CD4-positive, alpha-beta T cell treated with Interleukin-17A for 4 hours (primary cell): ENCODE measurements at places on chromosomes 1 and 21.

GRCh38 chr21:37061926-37062592 is 10.8 kb downstream of the PIGP start:
- no peak for DNase-seq

DNA sequence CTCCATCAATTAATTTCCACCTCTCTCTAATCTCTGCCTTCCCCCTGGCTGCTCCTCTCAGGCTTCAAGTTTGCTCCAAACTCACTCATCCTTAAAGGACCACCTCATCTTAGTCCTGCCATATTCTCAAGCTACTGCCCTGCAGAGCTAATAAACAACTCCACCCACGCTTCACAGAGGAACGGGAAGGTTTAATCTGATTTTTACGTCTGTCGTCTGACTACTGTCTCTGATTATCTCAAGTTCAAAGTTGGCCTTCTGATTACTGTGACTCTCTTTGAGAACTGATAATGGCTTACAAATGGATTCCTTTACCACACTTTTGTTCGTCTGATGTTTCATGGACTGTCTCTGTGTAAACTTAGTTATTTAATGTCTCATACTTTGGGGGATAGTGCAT is 7.6 kb upstream of the CPT2 start:
- DNase-seq, result no peak

DNA sequence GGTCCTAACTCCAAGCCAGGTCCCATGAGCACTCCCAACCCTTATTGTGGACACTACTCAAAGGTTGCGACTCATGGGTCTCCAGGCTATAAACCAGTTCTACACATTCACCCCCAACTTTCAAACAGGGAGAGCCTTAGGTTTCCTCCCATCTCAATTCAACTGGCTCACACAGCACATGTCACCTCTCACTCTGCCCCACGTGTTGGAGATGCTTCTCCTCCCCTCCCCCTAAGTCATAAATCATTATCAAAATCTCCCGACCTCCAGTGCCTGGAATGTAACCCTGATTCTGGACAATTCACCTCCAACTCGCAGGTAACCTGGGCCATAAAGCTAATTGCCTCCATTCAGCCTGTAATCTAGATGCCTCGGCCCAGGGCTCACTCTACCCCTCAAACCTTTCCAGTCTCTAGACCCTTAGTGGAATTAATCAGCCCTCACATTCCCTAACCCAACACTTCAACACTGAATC is 595 bp downstream of the AK2 start:
- no peak for DNase-seq

GRCh38 chr1:41682845-41683625 is 198.6 kb upstream of the EDN2 start:
- no peak for DNase-seq

DNA sequence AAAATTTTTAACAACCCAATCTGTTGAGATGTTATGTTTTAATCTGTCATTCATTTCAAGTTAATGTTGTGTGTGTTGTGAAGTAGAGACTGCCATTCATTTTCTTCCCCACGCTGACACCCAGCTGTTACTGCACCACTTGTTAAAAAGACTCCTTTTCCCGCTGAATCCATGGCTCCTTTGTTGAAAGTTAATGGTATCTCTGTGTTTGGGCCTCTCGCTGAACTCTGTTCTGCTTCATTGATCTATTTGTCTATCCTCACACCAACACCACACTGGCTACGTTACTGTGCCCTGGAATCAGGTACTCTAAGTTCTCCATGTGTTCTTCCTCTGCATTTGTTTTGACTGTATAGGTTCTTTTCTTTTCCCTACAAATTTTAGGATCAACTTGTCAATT is 58.2 kb downstream of the PDE9A start:
- DNase-seq, result no peak
